CD4-positive, alpha-beta T cell treated with Interleukin-2 at 100 ng/mL for 4 hours (primary cell): ENCODE measurements at places on chromosomes 3 and 15.

DNA sequence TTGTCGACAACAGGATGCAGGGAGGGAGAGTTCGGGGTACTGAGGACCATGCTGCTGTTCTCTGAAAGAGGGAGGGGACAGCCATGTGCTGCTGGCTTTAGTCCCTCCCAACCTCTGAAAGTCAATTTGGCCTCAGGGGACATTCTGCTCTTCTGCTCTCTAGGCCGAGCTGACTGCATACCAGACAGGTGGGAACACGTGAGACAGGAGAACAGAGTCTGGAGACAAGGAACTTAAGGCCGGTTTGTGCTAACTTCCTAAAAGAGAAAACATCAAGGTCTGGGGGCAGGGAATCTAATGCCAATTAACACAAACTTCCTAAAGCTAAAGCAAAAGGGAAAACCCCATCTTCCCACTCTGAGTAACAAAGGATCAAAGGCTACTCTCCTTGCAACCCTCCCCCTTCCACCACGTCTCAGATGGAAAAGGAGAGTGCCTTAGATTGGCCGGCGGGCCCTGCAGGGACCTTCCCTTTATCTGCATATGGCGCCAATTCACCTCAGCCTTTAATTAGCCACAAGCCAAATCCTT is 41.0 kb downstream of the SLCO2A1 start:
- DNase-seq: no peak

GRCh38 chr3:44248152-44248551 is 6.5 kb downstream of the TOPAZ1 start:
- DNase-seq: no peak

GRCh38 chr3:25580534-25580933 is 84.2 kb downstream of the TOP2B start:
- DNase-seq: no peak

DNA sequence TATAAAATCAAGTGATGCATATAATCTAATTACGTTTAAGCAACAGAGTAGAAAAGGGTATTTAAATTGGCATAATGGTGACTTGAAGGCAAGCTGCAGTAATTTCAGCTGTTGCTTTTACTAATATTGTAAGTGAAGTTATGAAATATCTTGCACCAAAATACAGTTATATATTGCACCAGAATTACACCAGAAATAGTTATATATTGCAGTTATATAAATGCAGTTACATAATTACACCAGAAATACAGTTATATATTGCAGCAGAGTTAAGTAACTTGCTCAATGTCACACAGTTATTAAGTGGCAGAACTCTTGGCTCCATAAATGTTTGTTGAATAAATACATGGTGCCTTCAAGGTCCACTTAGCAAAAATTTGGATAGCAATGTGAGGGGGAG is 51.4 kb downstream of the PCOLCE2 start:
- DNase-seq: no peak

- DNase-seq: no peak
These were observed 137.2 kb upstream of the ICE2 start for GRCh38 chr15:60616147-60616546.

DNA sequence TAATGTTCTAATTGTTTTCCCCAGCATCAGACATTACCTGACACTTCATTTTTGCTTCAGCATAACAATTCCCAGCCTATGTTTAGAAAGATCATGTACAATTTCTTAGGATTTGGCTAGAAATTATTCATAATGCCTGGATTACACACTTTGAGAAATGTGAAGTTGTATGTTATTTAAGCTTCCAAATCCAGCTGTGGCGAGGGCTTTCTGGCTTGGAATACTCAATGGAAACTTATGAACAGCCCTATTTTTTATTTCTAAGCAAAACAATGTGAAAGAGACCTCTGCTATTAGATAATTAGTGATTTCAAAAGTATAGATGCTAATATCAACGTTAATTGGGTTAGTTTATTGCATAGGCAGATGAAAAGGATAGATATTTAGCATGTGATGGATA is 341.6 kb downstream of the ZNF385D start:
- no peak for DNase-seq

- DNase-seq: no peak
These were observed 49.2 kb downstream of the MBNL1 start for GRCh38 chr3:152317956-152318355.
